Cortex of kidney (tissue), 1 donor: ENCODE measurements at places on chromosomes 3 and 15.

DNA sequence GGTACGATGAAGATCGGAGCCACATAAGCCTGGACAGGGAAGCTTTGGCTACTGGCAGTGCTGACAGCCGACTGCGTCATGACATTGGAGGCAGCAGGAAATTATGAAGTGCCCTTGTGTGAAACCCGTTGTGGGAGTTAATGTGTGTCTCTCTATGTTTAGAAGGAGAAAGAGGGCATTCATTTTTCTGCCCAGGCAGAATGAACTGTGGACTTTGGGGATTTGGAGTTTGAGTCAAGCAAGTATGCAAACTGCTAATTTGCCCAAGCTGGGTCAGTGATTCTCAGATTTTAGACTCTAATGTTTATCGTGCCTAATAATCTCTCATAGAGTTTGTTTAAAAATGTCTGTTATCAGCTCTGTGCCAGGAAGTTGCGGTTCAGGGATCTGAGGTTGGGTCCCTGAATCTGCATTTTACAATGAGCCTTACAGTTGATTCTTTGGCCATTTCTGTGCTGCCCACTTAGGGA lies 5.6 kb downstream of the CTXND1 start:
- DNase-seq = no peak

- DNase-seq = no peak
Observed at GRCh38 chr15:66815318-66815717, 113.3 kb downstream of the SMAD6 start.

GRCh38 chr3:101932326-101933068 lies 83.2 kb downstream of the NFKBIZ start:
- DNase-seq = no peak

GRCh38 chr3:73294537-73294936 lies 233.1 kb downstream of the EBLN2 start:
- DNase-seq = no peak

DNA sequence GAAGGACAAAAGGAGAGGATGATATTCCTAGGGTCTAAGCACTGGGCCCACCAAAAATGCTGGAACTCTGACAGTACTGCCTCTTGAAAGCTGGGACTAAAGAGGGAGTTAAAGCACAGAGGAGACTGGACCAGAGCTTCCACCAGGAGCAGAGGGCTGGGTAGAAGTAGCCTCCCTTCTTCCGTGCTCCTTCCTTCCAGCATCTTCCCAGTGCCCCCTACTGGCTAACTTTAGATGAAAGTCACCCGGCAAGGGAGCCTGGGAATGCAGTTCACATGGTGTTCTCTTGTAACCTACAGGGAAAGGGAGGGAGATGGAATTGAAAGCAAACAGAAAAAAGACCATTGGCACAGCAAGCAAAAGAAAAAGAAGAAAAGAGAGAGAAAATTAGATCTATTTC lies 106.1 kb upstream of the COL8A1 start:
- DNase-seq = no peak

DNA sequence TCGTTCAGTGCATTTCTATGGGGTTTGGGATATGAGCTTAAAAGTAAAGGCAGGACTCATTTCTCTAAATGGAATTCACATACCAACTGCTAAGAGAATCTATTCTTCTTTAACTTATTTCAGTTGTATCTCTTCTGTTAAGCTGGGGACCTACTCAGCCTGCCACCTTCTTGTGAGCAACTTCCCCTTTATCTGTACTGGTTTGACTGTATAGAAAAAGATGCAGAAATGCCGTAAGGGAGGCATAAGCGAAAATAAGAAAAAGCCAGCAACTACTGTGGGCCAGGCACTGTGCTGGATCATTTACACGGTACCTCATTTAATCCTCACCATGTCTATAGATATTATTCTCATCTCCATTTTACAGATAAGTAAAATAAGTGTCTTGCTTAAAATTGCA lies 38.4 kb downstream of the RBMS3 start:
- DNase-seq = no peak

GRCh38 chr15:98421419-98422129 lies 226.8 kb upstream of the IGF1R start:
- no peak for DNase-seq

DNA sequence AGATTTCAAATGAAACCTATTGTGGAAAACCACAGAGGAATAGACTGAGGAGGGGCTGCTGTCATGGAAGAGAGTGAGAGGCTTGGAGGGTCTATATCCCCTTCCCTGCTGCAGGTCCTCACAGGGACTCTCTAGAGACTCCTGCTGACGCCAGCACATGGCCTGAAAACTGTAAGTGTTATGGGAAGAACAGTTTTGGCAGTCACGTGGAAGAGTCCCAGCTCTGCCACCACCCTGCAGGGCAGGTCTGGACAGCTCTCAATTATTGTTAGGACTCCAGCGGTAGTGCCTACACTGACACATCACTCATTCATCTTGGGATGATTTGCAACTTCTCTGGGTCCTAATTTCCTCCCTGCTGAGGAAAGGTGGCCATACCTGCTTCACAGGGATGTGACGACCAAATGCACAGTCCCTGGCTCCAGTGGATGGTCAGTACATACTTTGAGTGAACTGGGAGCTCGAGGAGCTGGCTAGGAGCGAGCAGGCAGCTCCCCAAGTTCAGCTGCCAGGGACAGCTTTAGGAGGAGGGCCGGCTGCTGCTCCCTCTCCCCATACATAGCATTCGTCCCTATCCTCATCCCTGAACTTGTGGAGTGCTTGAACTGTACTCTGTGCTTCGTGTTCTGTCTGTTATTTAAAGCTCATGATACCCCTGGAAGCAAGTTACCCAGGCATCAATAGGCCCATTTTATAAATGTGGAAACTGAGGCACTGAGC lies 49.2 kb downstream of the CTXND1 start:
- DNase-seq = no peak

DNA sequence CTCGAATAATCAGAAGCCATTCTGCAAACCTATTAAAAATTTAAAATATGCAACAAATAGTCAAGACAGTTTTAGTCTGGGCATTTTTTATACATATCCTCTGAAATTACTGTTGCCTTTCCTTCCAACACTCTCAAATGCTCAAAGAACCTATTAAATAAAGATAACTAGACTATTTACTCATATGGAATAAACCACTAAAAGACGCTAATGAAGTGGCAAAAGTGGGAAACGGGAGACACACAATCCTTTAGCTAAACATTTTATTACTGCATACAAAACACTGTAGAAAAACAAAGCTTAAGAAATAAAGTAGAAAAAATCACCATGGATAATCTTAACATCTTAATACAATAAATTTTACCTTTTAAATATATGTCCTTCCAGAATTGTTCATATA lies 75.4 kb downstream of the HERC1 start:
- DNase-seq = no peak

DNA sequence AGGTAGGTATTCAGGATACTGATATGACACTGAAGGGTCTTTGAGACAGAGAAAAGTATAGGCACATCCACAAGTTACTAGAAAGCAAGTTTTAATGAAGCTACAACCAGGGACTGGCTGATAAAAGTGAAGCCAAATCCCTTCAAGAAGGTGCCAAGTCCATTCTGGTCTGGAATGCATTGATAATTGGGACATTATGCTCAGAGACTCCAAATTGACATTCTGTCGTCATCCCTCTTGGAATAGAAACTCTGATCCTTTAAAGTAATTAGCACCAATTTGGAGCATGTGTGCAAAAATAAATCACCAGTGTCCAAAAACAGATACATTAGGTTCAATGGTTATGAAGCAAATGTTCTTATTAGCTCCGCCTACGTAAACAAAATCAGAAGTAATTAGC lies 47.3 kb upstream of the BCL6 start:
- no peak for DNase-seq

- no peak for DNase-seq
Observed at GRCh38 chr3:159865041-159865579, 123.5 kb upstream of the IL12A start.

DNA sequence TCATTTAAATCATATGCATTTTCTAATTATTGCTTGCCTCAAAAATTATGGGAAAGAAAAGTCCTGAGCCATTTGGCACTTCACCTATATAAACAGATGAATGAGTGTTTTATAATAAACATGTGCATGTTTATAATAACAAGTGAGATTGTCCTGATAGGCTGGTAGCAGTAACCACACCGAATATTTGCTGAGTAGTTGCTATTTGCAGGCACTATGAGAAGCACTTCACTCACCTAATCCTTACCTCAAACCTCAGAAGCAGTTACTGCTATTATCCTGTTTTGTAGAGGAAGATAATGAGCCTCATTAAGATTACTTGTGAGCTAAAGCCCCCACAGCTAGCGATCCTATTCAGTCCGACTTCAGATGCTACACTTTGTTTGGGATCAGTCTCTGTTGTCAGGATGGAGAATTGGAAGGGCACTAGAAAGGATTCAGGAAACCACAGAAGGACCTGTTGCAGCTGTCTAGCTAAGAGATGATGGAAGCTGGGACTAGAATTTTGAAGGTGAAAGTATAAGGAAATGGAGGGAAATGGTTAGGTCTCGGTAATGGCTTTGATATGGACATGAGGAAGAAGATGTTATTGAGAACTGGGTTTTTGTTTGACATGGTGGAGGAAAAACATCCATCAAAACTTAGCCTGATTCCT lies 28.4 kb upstream of the MAGI1 start:
- DNase-seq = no peak

DNA sequence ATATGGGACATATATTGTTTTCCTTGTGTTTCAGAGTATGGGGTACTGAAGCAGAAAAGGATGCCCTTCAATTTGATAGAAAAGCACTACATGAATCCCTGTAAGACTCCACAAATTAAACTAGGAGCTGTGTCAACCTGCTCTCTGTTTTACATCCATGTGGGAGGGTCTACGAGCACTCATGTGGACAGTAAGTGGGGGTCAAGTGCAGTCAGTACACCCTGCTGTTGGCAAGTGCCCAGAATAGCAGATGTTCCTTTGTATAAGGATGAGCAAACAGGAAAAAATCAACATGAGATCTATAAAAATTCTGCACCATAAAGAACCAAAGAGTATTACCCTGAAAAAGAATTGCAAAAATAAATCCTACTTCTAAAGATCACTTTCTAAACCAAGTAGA lies 659.9 kb downstream of the SI start:
- DNase-seq = no peak
